ENCODE measurements at places on chromosomes 12 and 14.

- no peak for DNase-seq
Observed at GRCh38 chr14:64730061-64730440, 25.8 kb downstream of the PLEKHG3 start.

DNA sequence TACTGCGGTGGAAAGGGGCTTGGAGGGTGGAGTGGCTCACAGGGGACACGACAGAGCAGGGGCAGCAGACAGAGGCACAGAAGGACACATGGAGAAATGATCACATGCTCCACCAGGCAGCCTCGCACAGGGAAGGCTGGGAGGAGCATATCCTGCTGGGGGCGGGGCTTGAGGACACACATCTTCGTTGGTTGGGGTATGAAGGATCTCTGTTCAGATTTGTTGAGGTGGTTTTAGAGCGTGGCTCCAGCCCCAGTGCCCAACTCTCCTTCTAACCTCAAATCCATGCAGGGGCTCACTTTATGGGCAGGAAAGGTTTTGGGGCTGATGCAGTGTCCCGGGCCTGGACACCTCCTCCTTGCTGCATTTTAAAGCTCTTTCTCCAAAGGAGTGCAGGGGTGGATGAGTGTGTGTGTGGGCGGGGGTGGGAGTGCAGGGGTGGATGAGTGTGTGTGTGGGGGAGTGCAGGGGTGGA is 733 bp upstream of the P3H3 start:
- peak; percentile 64 for DNase-seq

DNA sequence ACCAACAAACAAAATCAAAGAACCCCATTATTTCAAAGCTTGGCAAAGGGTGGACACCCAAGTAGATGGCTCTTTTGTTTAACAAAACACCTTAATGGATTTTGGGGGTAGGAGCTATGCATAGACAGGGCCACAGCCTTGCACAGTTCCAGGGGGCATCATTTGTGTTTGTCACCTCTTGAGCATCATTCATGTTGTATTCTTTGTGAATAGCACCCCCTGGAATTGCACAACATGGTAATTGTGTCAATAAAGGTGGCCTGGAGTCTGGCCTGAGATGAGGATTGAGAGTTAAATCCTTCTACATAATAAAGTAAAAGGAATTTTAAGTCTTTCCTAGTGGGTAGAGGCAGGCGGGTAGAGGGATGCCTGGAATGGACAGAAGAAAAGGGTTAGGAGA is 3.3 kb upstream of the FRS2 start:
- no peak for DNase-seq

- no peak for DNase-seq
Observed at GRCh38 chr12:19547271-19547671, 108.0 kb downstream of the AEBP2 start.

GRCh38 chr14:105168496-105168978 is at the start of gene JAG2:
Gene JAG2, minus strand, starts transcription at chr14:105168776. Its CDS starts 356 bp downstream, at chr14:105168420.
- peak; percentile 61 for DNase-seq

GRCh38 chr12:99381992-99382391 is 265.6 kb upstream of the GARIN6 start:
- peak; percentile 9 for DNase-seq

GRCh38 chr14:34665785-34666435 is 36.0 kb upstream of the SNX6 start:
- peak; percentile 78 for DNase-seq

DNA sequence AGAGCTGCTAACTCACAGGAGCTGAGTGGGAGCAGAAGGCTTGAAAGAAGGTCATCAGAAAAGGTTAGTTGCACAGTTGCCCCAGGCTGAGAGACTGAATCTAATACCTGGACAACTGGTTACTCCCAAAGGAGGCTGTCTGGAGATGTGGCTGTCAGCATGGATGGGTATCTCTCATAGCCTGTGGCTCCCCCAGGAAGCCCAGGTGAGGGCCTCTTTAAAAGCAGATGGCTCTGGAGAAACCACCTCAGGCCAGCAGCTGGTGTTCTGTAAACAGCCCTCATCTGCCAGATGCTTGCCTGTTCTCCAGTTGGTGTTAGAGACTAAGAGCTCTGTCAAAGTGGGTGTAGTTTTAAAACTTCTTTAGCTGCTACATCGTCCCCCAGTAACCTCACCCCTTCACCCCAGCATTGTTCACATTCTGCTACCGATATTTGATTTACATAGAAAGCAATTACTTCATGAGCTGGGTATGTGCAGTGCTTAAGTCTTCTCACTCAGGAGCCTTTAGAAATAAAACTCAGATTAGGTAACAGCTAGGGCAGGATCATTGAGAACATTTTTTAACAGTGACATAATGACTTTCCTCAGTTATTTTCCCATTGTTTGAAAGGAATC is 25.8 kb downstream of the DACT1 start:
- peak; percentile 96 for DNase-seq

GRCh38 chr12:66964629-66965028 is 285.8 kb upstream of the GRIP1 start:
- DNase-seq: peak; percentile 64

DNA sequence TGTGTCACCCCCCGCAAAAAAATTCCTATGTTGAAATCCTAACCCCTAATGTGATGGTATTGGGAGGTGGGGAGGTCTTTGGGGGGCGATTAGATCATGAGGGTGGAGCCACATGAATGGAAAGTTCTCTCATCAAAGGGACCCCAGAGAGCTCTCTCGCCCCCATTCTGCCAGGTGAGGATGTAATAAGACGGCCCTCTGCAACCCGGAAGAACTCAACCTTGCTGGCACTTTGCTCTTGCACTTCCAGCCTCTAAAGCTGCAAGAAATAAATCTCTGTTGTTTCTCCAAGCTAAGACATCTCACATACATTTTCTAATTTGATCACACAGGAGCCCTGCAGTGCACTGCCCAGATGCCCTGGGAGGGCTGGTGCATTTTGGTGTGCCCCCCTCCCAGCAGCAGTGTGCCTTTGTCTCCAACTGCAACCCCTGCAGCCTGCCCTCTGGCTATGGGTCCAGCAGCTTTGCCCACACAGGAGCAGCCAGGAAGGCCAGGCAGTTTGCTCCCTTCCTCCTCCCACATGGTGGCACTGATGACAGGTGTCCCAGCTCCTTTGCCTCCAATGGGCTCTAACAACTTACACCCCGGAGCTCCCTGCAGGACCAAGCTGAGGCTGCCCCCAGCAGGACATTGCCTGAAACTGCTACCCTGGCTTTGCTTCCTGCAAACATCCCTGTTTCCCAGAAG is 59.3 kb downstream of the C14orf132 start:
- DNase-seq: peak; percentile 75

DNA sequence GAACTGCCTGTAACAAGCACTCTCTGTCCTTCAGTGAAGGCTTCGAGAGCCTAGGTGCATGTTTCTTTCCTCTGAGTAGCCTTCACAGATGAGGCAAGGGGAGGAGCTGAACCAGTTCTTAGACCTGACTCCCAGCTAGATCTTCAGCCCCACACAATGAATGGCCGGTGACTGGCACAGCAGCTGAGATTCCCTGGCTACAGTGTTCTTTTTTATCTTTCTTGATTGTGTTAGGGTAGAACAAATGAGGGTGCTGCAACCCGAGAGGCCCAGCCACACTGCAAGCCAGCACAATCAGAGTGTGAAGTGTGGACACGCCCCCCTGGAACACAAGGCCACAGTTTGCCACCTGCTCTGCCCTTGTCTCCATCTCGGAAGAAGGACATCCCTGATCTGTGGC is 19.1 kb upstream of the COL2A1 start:
- no peak for DNase-seq

DNA sequence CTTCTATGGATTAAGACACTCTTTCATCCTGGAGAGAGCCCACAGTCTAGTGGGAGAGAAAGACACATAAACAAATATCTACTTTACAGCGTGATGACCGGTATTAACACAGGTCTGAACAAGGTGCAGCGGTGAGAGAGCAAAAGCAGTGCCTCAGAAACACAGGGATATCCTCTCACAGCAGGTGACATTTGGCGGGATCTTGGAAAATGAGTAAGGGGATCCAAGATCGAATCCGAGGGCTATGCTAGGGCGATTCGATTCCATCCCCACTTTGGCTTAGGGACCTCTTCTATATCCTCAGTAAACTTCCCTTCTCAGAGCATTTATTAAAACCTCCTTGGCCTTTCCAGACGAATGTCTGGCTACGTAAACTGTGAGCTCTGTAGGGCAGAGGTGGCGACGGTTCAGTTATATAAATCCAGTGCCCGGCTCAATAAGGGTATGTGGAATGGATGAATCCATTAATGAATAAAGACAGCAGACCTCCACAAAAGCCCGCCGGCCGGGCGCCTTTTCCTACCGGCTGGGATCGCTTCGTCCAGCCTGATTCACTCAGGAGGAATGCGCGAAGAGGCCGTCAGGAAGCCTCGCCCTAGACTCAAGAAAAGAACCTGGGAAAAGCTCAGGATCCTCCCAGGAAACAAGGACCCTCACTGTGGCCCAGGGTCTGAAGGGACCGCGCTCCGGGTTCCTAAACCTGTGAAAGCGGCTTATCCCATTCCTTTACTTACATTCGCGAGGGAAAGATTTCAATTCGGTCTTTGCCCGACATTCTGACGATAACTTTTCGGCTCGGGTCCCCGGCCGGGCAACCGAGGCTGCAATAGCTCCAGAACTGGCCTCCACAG is 455 bp downstream of the ATP6V1D start:
- DNase-seq: peak; percentile 78

DNA sequence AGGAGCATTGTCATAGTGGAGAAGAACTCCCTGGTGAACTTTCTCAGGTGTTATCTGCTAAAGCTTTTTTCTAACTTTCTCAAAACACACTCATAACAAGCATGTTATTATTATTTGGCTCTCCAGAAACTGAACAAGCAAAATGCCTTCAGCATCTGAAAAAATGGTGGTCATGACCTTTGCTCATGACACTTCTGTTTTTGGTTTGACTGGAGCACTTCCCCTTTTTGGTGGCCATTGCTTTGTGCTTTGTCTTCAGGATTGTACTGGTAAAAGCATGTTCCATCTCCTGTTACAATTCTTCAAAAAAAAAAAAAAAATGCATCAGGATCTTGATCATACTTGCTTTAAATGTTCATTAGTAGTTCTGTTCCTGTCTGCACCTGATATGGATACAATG is 1241.6 kb upstream of the USP15 start:
- no peak for DNase-seq

GRCh38 chr12:2999265-2999841 is 40.2 kb downstream of the TEAD4 start:
- DNase-seq: no peak

- no peak for DNase-seq
Observed at GRCh38 chr12:53425515-53426150, 2.0 kb downstream of the AMHR2 start.

- DNase-seq: peak; percentile 53
Observed at GRCh38 chr12:5588176-5588575, 156.3 kb downstream of the NTF3 start.

DNA sequence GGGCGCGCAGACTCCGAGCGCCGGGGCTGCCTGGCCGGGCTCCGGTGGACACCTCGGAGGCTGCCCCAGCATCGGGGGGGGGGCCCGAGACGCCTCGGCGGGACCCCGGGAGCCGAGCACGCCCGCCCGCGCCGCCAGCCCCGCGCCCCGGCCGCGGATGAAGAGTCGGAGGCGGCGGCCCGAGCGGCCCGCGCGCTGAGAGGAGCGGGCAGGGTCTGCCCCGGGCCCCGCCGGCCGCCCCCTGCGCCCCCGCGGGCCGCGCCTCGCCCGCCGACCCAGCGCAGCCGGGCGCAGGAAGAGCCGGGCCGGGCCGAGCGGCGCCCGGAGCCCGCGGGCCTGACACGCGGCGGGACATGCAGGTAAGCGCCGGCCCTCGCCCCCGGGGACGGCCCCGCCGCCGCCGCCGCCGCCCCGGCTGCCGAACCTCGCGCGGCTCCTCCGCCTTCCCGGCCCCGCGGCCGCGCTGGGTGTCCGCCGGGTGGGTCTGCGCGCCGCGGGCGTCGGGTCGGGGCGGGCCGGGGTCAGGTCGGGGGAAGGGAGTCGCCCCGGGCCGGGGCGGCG is 63.7 kb downstream of the FBXL14 start:
- DNase-seq: no peak

- no peak for DNase-seq
Observed at GRCh38 chr12:13066014-13066413, 21.8 kb downstream of the FAM234B start.

- no peak for DNase-seq
Observed at GRCh38 chr12:13229504-13229903, 33.0 kb downstream of the EMP1 start.

DNA sequence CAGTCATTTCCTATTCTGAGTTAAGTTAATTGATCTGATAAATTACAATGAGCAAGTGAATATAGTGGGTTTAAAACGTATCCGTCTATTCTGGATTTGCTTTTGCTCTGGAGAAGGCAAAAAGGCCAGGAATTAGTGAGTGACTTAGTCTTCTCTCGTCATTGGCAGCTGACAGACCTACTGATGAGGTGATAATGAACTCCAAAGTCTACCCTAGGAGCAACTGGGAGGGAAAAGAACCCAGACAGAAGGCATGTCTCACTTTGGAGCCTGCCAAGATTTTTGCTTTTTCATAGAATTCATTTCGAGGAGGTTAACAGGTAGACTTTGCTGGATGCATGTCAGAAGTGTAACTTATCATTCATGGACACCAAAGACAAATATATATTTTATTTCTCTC is 270.3 kb downstream of the FBXL14 start:
- DNase-seq: no peak

DNA sequence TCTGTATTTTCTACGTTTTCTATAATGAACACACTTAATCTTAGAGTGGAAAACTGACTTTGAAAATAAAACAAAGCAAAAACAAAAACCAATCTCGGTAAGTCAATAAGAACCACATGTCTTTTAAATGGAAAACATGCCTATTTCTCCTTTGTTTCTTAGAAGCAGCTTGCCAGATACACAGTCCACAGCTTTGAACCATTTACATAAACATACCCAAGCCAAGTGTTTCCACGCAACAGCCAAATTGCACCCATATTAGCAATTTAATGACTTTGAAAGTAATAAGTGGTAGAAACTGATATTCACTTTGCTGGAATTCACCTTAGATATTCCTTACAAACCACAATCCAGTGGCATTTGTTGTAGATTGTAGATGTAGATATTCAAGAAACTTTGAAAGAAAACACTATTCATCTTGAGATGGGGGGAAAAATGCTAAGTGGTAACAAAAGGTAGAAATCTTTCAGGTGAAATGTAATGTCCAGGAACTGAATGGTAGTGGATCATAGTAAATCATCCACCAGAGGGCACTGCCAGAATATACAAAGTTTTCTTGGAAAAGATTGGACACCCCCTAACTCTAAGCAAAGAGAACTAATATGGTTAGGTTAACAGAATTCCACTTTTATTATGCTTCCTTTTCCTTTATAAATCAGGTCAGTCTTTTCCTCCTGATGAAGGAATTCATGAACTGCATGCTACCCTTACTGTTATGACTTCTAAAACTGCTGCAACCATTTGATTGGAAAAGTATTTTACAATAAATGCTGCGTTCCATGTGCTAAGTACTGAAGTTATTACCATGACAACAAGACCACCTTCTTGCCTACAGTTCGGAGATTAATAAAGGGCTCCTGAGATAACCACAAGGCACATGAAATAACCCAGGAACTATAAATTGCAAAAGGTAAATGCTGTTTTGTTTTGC is 69.8 kb downstream of the RERG start:
- DNase-seq: peak; percentile 41

DNA sequence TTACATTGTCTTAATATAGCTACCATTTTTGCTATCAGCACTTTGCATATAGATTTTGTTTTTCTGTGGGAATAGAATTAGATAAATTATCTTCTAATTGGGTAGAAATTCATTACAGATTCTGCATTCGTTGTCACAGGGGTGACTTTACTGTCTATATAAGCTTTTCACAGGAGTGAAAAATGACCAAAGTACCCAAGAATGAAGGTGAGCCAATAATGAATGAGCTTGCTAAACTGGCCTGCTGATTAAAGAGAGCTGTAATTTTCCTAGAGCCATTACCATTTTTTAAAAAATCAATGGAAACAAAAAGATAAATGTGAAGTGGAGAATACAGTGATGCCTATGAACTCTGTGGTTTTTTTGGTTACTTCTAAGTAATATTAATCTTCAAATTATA is 504.6 kb downstream of the RPL10L start:
- no peak for DNase-seq

Data from kidney tubule cell (primary cell).